Esophagus muscularis mucosa (tissue), 4 donors: ENCODE measurements at places on chromosomes 5 and 9. TPM values are rescaled to one million over a fixed set of nuclear protein-coding genes. Genes with fewer than 3 reads are reported as not detected.

- DNase-seq = peak; percentile 68
- H3K4me3 ChIP-seq = no peak overlapping the region
- peak overlapping the region; percentile 20 for H3K27ac ChIP-seq
- no peaks in the 10 kb centered on the region for H3K27me3 ChIP-seq
- no peaks in the 10 kb centered on the region for H3K4me1 ChIP-seq
These were observed 447.8 kb downstream of the ENC1 start for GRCh38 chr5:74192606-74193299.

- no peaks in the 10 kb centered on the region for H3K36me3 ChIP-seq
- H3K27me3 ChIP-seq = no peaks in the 10 kb centered on the region
- peaks cover 70% of the 10 kb centered on the region for H3K4me1 ChIP-seq
- H3K27ac ChIP-seq = no peak overlapping the region
These were observed 7.6 kb downstream of the OTULIN start for GRCh38 chr5:14672082-14672481.

- H3K27ac ChIP-seq = no peak overlapping the region
- DNase-seq = no peak
- H3K4me1 ChIP-seq = no peaks in the 10 kb centered on the region
- no peak overlapping the region for H3K4me3 ChIP-seq
- H3K36me3 ChIP-seq = no peaks in the 10 kb centered on the region
These were observed 49.2 kb downstream of the TIMD4 start for GRCh38 chr5:156913719-156914370.

GRCh38 chr5:76608833-76609232 lies 14.4 kb downstream of the F2RL2 start:
- peaks cover 16% of the 10 kb centered on the region for H3K4me1 ChIP-seq
- no peaks in the 10 kb centered on the region for H3K36me3 ChIP-seq
- no peaks in the 10 kb centered on the region for H3K27me3 ChIP-seq
- no peak overlapping the region for H3K4me3 ChIP-seq
- DNase-seq = no peak

DNA sequence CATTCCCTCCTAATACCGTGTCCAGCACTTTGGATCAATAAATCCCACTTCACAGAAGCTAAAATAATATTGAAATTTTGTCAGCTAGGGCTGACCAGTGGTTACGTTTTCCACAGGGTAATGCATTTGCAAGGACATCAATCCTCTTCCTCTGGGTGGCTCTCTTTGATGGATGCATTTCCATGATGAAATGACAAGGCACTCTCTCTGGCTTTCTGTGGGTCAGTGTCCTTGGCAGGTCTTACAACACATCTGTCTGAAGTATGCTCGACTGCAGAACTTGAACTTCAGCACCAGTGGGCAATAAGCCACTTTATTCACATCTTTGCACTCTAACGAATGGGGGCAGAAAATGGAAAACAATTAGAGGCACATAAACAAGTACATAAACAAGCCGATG lies 330.1 kb downstream of the ADAMTS6 start:
- no peaks in the 10 kb centered on the region for H3K36me3 ChIP-seq
- DNase-seq = no peak
- no peak overlapping the region for H3K27ac ChIP-seq
- no peaks in the 10 kb centered on the region for H3K27me3 ChIP-seq

PCDHB5 gene
- 3.6 TPM for total RNA-seq

DNA sequence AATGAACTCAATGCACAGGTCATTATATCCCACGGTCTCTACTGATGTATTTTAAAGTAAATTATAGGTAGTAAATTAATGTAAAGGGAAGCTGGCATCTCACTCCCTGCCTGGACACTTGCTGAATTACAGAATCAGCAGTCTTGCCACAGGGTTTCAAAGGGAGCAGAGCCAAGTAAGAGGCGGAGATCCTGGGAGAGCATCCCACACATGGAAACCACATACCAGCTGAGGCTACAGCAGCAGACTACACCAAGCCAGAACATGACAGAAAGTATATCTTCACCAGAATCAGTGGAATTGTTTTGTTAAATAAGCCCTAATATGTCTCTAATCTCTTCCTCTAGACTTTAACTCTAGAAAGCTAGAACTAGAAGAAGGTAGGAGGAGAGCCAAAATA lies 1689.2 kb upstream of the WWC1 start:
- DNase-seq = no peak
- no peaks in the 10 kb centered on the region for H3K27me3 ChIP-seq
- no peak overlapping the region for H3K27ac ChIP-seq
- no peak overlapping the region for H3K4me3 ChIP-seq
- H3K4me1 ChIP-seq = no peaks in the 10 kb centered on the region
- H3K36me3 ChIP-seq = no peaks in the 10 kb centered on the region

GRCh38 chr9:111831371-111832108 lies 36.8 kb upstream of the SHOC1 start:
- no peaks in the 10 kb centered on the region for H3K36me3 ChIP-seq
- H3K4me1 ChIP-seq = no peaks in the 10 kb centered on the region
- DNase-seq = no peak
- no peak overlapping the region for H3K27ac ChIP-seq

AGXT2 gene
- not detected for total RNA-seq

GRCh38 chr5:38105231-38105570 lies 153.2 kb upstream of the EGFLAM start:
- DNase-seq = peak; percentile 77
- H3K27me3 ChIP-seq = no peaks in the 10 kb centered on the region
- H3K36me3 ChIP-seq = no peaks in the 10 kb centered on the region
- H3K27ac ChIP-seq = no peak overlapping the region

GRCh38 chr9:68728731-68729130 lies 23.7 kb downstream of the PIP5K1B start:
- DNase-seq = no peak
- H3K27me3 ChIP-seq = no peaks in the 10 kb centered on the region
- no peak overlapping the region for H3K27ac ChIP-seq
- no peak overlapping the region for H3K4me3 ChIP-seq
- no peaks in the 10 kb centered on the region for H3K36me3 ChIP-seq
- no peaks in the 10 kb centered on the region for H3K4me1 ChIP-seq

SLC6A3 gene
- not detected for total RNA-seq

DNA sequence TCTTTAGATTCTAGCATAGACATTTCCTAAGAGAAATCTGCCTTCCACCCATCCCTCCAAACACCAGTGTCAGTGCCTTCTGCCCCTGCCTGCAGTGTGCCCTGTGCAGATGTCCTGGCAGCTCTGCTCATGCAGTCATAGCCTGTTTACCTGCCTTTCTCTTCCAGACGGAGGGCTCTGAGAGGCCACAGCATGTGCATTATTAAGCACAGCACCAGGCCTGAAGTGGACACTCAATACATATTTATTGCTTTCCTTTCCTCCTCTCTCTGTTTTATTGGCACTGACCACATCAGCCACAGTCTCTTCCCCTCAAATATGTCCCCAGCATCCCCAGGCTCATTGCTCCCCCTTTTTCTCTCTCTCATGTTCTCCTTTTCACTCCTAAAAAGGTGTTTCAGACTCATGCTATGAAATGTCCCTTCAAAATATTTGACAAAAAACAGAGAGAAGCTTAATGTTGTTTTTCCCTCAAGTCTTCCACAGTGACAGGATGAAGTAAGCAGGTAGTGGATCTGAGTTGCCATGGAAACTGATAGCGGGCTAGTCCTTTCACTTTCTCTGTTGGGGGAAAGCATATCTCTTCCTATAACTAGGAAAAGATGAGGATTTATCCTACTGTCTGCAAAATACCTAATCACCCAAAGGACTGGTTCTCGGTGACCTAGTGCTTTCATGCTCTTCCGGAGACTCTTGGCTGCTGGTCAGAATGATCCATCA lies 100.9 kb downstream of the ATP10B start:
- H3K4me1 ChIP-seq = no peaks in the 10 kb centered on the region
- DNase-seq = peak; percentile 82
- no peaks in the 10 kb centered on the region for H3K27me3 ChIP-seq

GRCh38 chr9:133125941-133126696 lies 5.1 kb upstream of the RALGDS start:
- no peaks in the 10 kb centered on the region for H3K36me3 ChIP-seq
- H3K27ac ChIP-seq = peak overlapping the region; percentile 82
- peak overlapping the region; percentile 41 for H3K4me3 ChIP-seq
- DNase-seq = no peak
- H3K27me3 ChIP-seq = no peaks in the 10 kb centered on the region
- H3K4me1 ChIP-seq = peaks cover 63% of the 10 kb centered on the region

DNA sequence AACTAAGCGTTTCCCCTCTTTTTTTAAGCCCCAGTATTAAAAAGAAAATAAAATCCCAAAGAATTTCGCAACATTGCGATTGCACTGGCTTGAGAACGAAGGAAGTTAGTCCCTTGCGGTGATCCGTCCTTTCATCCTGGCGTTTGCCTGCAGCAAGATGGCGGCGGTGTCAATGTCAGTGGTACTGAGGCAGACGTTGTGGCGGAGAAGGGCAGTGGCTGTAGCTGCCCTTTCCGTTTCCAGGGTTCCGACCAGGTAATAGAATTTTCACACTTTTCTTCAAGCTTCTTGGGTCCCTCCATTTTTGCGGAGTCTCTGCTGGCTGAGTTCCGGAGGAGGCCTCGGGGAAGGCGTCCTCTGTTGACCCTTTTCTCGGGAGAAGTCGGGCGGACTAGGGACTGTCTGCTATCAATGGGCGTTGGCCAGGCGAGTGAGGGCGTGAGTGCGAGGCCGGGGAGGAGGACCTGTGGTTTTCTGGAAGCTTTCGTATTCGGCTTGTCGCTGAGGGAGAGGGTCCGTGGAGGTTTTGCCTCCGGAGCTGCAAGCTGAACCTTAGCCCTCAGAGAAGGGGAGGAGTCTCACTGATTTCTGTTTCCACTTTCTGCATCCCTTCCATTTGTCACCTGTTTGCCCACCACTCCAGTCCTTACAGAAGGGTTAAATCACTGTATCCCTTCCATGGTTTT lies at the start of gene NDUFS4:
TSS of gene NDUFS4 (plus strand) at position 134 of the 686 bp plus-strand sequence. CDS start at position 158, 24 bp downstream.
- H3K4me3 ChIP-seq = peak within 1 kb of the TSS; percentile 78
- peak within 1 kb of the TSS; percentile 80 for H3K27ac ChIP-seq
- H3K36me3 ChIP-seq = no peaks in the 10 kb centered on the region
- DNase-seq = peak; percentile 94
- no peaks in the 10 kb centered on the region for H3K27me3 ChIP-seq
- peaks cover 46% of the 10 kb centered on the region for H3K4me1 ChIP-seq

DNA sequence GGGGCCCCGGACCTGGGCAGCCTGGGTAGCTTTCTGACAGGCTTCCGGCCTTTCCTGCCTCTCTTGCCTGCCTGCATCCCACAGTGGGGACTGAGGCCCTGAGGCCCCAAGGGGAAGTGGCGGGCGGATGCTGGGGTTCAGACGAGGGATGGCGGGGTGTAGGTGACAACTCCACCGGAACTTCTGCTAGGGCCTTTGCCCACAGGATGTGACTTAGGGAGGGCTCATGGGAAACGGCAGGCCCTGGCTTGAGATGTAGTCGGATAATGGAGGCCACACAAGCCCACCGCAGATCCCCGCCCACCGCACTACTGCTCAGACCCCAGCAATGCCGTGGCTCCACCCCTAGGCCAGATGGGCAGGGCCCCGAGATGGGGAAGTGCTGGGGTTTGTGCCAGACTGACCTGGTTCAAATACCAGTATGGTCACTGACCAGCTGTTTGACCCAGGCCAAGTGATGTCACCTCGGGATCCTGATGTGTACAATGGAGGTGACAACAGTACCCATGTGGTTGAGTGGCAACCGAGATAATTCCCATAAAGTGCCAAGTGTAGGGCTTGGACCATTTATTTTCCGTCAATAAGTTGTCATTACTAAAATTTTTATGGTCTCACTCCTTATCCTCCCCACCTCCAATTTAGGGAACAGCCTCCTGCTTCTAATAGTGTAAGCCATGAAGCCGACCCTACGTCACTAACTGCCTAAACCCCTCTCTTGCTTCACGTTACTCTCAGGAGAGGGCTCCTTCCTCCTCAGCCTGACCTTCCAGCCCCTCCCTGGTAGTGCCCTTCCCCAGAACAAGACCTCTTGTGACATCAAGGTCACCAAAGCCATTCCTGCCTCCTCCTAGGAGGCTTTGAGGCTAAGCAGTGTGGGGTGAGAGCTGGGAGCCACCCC lies 2.5 kb upstream of the CDK9 start:
- H3K36me3 ChIP-seq = peaks cover 14% of the 10 kb centered on the region
- peaks cover 39% of the 10 kb centered on the region for H3K4me1 ChIP-seq
- no peak overlapping the region for H3K4me3 ChIP-seq

DNA sequence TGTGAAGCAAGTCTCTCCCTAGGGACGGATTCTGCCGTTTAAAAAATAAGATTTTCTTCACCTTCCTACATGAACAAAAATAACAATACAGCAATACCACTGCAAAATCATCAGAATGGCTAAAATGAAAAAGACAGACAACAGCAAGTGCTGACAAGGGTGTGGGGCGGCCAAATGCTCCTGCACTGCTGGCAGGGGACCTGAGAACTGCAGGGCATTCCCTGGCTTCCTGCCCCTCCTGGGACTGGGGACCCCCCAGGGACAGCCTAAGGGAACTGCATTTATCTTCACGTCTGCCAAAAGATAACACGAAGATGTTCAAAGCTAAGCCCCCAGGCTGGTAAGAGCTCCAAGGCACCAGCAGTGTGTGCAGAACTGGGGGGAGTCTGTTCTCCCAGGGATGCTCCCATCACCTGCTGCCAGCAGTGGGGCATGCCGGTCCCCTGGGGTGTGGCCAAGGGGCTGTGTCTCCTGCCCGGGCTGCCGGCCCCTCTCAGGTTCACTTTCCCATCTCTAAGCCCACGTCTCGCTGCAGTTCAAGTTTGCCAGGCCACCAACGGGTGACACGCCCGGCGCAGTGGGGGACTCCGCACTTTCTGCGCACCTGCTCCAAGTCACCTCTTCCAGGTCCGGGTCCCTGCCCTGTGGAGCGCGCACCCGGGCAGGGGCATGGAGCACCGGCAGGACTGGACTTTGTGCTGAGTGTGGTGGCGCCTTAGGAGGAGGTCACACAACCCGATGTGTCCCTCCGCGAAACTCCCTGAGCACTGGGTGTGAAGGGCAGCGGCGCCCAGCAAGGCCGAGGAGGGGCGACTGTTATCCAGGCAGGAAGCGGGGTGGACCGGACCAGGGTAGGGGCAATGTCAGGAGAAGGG lies 4.5 kb upstream of the EGFL7 start:
- H3K4me3 ChIP-seq = peak overlapping the region; percentile 65
- H3K27me3 ChIP-seq = peaks cover 9% of the 10 kb centered on the region
- H3K4me1 ChIP-seq = peaks cover 20% of the 10 kb centered on the region
- DNase-seq = no peak
- no peaks in the 10 kb centered on the region for H3K36me3 ChIP-seq
- peak overlapping the region; percentile 47 for H3K27ac ChIP-seq

PCDHA1 gene
- total RNA-seq = not detected

INSL4 gene
- total RNA-seq = not detected

DNA sequence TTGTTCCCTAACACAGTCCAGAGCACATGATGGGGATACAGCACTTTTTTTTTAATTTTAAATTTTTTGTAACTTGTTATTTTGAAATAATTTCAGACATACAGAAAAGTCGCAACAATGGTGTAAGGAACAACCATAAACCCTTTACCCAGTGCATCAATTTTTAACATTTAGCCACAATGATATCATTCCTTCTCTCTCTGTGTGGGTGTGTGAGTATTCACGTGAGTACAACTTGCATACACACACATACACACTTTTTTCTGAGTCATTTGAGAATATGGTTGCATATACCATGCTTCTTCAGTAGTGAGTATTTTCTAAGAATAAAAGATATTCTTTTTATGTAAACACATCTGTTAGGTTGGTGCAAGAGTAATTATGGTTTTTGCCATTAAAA lies 135.2 kb downstream of the ARHGAP26 start:
- no peaks in the 10 kb centered on the region for H3K27me3 ChIP-seq
- no peak overlapping the region for H3K27ac ChIP-seq
- H3K4me3 ChIP-seq = no peak overlapping the region
- H3K4me1 ChIP-seq = no peaks in the 10 kb centered on the region
- peaks cover 41% of the 10 kb centered on the region for H3K36me3 ChIP-seq

PCDHB8 gene
- total RNA-seq = 2.0 TPM

TCOF1 gene
- total RNA-seq = 27.4 TPM

PCDHGB3 gene
- total RNA-seq = 3.3 TPM

- no peaks in the 10 kb centered on the region for H3K36me3 ChIP-seq
- no peak overlapping the region for H3K27ac ChIP-seq
- H3K4me3 ChIP-seq = no peak overlapping the region
- peaks cover 17% of the 10 kb centered on the region for H3K4me1 ChIP-seq
- peak; percentile 83 for DNase-seq
These were observed 269.8 kb downstream of the SYK start for GRCh38 chr9:91071184-91071990.
